Stimulated activated CD4-positive, alpha-beta T cell treated with anti-CD3 and anti-CD28 coated beads, Interleukin-1b, Interleukin-23, amount 100 ng/mL, for 4 hours (primary cell): ENCODE measurements at places on chromosomes 6 and 20.

- no peak for DNase-seq
Measured at GRCh38 chr6:138805016-138805765, 9.3 kb downstream of the ECT2L start.

DNA sequence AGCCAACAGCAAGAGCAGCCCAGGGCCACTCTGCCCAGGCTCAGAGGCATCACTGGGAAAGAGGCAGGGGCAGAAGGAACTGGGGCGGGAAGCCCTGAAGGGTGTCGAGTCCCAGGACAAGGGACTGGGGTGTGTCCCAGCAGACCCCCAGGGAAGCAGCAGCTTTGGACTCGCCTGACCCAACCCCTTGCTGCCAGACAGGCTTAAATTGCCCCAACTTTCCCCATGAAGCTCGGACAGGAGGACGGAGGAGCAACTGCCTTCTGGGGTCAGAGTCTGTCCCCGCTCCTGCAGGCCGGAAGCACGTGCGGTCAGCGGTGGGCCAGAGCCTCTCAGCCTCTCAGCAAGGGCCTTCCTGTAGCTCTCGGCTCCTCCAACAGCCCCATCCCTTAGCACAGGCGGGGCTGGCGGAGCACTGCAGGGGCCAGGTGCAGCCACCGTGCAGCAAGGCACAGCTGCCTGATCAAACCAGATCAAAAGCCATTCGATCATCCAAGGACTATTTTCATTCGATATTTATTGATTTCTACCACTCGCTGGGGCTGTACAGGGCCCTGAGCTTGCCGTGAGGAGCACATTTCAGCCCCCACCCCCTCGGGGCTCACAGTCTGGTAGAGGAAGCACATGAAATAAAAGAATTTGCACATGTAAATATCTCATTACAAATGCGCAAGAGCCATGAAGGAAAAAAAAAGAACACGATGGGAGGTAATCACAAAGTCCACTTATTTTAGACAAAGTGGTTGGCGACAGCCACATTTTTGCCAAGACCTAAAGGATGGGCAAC, 31.8 kb upstream of the STX16 start:
- no peak for DNase-seq

GRCh38 chr6:109687271-109687761, 3.7 kb downstream of the AK9 start:
- DNase-seq: no peak

GRCh38 chr20:50392138-50392866, 117.9 kb upstream of the PTPN1 start:
- no peak for DNase-seq

GRCh38 chr6:93972791-93973190, 553.4 kb upstream of the EPHA7 start:
- DNase-seq: no peak

- no peak for DNase-seq
Measured at GRCh38 chr6:131628726-131629125, 684 bp upstream of the MED23 start.

- DNase-seq: no peak
Measured at GRCh38 chr6:148520109-148520841, 177.6 kb downstream of the SASH1 start.

- no peak for DNase-seq
Measured at GRCh38 chr20:44896583-44896982, 11.1 kb downstream of the YWHAB start.

GRCh38 chr6:101845172-101845571, 451.7 kb downstream of the GRIK2 start:
- no peak for DNase-seq

DNA sequence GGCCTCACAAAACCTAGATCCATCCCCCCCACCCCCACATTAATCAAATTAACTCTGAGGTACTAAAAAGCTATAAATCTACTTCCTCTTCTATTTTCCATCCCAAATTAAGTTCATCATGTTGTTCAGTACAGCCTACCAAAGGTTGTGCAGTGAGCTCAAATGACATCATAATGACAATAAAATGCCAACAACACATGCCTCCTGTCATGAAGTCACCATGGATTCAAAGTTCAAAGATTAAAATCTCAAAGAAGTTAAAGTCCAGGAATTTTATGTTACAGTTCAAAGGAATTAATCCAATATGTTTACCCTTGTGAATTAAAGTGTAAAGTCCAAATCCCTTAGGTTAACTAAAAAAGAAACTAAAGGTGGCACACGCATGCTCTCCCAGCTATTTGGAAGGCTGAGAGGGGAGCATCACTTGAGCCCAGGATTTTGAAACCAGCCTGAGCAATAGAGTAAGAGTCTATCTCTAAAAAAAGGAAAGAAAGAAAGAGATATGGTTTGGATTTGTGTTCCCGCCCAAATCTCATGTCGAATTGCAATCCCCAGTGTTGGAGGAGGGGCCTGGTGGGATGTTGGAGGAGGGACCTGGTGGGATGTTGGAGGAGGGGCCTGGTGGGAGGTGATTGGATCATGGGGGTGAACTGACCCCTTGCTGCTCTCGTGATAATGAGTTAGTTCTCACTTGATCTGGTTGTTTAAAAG, 25.7 kb upstream of the SIRT5 start:
- DNase-seq: no peak

- DNase-seq: no peak
Measured at GRCh38 chr6:23218751-23219150, 649.4 kb downstream of the HDGFL1 start.

DNA sequence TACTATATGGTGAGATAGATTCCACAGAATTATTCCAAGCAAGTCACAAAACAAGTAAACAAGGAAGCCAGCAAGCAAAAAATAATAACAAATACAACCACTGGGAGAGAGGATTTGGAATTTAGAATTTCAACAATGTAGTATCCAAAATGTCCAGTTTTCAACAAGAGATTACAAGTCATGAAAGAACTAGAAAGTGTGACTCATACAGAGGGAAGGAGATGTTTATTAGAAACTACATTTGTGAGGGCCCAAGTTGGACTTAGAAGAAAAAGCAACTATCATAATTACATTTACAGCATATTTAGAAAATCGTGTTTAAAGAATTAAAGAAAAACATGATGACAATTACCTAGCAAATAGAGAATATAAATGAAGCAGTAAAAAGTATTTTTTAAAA, 494.6 kb upstream of the ID4 start:
- no peak for DNase-seq

GRCh38 chr20:61577065-61577464, 325.0 kb downstream of the CDH4 start:
- DNase-seq: no peak

DNA sequence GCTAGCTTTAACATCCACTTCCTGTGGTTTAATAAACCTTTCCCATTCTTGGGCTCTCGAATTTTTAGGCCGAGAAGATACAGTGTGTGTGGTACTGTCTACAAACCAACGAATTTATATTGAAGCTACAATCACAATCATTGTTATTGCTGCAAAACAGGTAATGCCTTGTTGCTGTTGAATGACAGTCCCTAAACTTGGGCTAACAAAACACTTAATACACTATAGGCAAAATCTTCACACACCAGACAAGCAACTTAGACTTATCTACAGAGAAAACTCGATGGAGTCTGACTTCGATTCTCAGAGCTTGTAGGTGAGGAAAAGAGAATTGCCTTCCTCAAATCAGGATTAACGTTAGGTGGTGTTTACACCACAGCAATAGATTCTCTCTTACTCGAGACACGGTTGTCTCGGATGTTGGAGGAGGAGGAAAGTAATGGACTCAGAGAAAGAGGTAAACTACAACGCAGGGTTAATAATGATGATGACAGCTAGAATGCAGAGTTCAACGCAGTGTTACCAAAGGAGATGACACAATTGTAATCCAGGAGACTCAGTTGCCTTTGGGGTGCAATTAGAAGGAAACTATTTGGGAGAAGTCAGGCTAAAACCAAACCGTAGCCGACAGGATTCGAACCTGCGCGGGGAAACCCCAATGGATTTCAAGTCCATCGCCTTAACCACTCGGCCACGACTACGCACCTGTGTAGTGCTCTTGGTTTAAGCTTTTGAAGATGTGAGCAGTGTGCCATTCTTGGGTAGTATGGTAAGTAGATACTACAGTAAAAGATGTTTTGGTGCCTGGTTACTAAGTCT, 32.5 kb upstream of the ZNF184 start:
- DNase-seq: peak; percentile 29

DNA sequence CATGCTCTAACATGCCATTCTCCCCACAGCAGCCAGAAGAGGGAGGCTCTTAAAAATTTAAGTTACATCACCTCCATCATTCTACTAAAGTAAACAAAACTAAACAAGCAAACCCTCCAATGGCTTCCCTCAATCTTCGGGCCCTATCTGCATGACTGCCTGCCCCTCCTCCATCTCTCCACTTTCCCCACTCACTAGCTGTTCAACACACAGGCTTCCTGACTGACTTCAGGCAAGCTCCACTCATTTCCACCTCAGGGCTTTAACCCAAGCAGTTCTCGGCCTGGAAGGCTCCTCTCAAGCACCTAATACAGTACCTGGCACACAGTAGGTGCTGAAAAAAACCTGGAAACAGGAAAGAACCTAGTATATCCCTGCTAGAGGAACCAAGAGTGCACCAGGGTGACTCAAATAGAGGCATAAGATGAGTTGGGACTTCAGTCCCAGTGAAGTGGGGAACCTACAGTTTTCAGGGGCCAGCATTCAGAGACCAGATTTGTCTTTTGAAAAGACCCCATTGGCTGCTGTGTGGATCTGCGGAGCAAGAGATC, 2.8 kb downstream of the AHCY start:
- DNase-seq: no peak

DNA sequence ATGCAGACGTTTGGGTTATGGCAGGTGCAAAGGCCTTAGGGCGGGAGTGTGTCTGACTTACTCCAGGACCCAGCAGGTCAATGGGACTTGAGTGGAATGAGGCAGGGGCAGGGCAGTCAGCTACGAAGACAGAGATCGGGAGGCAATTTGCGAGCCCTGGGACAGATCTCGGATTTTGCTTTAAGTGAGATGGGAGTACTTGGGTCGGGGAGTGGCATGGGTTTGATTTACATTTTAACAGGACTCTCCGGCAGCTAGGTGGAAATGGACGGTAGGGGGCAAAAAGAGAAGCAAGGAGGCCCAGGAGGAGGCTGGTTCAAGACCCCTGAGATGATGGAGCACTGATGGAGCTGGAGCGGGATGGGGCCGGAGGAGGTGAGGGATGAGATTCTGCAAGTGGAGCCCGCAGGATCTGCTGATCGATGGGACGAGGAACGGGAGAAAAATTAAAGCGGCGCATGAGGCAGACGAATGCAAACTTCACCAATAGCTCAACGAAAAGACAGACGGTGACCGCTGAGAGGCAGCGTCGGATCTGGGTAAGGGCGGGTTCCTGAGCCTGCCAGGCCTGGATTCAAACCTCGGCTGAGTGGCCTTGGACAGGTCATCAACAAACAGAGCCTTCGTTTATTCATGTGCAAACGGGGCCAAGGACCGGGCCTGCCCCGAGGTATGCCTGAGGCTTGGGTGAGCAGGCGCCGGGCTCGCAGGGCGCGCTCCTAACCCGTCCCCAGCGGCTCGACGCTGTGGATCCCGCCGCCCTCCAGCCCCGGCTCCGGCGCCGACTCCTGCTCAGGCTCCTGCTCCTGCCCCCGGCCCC, 756 bp upstream of the RBCK1 start:
- DNase-seq: peak; percentile 55

- DNase-seq: no peak
Measured at GRCh38 chr6:28078050-28078449, 2.3 kb upstream of the ZNF165 start.

- no peak for DNase-seq
Measured at GRCh38 chr6:45424451-45424861, 46.7 kb upstream of the SUPT3H start.

DNA sequence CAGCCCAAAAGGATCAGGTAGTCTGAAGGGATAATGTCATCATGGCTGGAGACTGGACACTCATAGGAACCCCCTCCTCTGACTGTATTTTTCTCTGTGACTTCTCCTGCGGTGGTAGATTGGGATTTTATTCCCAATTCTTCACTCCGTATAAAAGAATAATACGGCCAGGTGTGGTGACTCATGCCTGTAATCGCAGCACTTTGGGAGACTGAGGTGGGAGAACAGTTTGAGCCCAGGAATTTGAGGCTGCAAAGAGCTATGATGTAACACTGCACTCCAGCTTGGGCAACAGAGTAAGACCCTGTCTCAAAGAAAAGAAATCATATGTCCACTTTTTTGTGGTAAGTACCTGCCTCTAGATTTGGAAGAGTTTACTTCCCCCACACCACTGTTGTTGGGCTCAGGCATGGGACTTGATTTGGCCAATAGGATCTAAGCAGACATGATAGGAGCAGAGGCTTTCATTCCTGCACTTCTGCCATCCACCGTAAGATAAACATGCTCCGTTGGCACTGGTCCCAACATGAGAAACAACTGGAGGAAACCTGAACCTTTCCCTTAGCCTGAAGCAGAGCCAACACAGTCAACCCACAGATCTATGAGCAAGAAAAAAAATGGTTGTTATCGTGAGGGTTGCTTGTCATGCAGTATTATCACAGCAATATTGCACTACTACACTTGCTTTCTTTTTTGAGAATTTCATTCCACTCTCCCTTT, 82.0 kb downstream of the JPH2 start:
- DNase-seq: no peak

GRCh38 chr6:44561832-44562665, 174.5 kb downstream of the CDC5L start:
- no peak for DNase-seq
